ENCODE measurements at places on chromosomes 7 and 10.

DNA sequence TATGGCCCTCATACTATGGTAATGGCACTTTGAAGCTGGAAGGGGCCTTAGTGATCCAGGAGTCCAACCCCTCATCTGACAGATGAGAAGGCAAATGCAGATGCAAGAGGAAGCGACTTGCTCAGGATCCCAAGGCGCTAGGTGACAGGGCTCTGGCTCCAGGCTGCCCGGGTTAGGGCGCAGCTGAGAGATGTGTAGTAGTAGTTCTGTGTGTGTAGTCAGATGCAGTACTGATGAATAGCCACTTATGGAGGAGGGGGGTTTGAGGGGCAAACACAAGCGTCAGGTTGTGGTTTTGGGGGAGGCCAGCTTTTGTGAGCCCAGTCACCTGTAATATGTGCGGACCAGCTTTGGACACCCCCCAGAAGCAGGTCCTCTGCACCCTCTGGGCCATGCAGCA lies 4.8 kb downstream of the ADRA2A start:
- DNase-seq: no peak

GRCh38 chr7:16755397-16755796 lies 1.8 kb downstream of the TSPAN13 start:
- no peak for DNase-seq

- no peak for DNase-seq
Observed at GRCh38 chr7:37781156-37781555, 67.2 kb upstream of the NME8 start.

- DNase-seq: no peak
Observed at GRCh38 chr7:44693641-44694313, 54.9 kb upstream of the ZMIZ2 start.

- no peak for DNase-seq
Observed at GRCh38 chr7:68537774-68538071, 1060.6 kb upstream of the AUTS2 start.

GRCh38 chr10:18737236-18737635 lies 78.0 kb downstream of the ARL5B start:
- no peak for DNase-seq

GRCh38 chr7:47150497-47151260 lies 431.2 kb downstream of the TNS3 start:
- no peak for DNase-seq

GRCh38 chr7:54333952-54334351 lies 208.2 kb upstream of the VSTM2A start:
- no peak for DNase-seq

DNA sequence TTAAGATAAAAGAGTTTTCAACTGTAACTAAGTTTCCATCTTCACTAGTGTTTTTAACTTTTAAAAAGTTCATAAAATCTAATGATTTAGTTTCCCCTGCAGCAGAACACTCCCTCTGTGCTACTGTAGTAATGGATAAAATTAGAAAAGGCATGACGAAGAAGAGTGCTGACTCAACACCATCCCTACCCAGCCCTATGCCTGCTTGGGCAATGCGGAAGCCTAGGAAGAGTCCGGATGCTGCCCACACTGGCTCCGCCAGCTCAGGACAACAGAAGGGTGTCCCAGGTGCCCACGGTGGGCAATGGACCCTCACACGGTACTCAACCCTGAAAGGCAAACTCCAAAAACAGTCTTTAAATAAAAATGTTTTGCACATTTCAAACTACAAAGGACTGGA lies 118.2 kb downstream of the LARP4B start:
- no peak for DNase-seq

DNA sequence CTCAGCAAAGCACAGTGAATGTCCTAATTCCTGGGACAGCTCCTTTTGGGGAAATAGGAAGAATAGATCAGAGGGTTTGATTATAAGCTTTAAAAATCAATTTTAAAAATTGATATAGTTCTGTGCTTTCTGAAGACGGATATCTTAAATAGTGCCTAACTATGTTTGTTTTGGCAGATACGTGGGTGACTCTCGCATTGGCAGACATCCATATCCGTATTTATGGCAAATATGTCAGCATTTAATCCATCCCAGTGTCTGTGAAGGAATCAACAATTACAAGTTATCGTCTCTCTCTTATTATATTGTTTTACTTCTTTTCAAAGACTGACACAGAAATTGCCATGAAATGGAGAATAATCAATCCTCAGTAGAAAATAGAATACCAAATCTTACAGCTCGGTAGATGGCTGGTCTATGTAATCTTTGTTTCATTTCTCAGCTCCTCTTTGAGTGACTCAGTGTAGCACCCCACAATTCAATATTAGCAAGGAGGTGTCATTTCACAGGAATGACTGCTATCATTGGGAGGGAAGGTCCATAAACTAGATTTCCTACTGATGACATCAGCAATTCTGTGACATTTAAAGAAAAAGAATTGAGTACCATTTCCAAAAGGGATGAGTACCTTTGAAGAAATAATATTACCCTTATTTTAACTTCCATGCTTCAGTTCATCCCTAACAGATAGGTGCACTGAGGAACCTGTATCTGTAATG lies 186.4 kb upstream of the NFE2L3 start:
- DNase-seq: no peak

- no peak for DNase-seq
Observed at GRCh38 chr10:75037171-75038153, 74.0 kb upstream of the SAMD8 start.

DNA sequence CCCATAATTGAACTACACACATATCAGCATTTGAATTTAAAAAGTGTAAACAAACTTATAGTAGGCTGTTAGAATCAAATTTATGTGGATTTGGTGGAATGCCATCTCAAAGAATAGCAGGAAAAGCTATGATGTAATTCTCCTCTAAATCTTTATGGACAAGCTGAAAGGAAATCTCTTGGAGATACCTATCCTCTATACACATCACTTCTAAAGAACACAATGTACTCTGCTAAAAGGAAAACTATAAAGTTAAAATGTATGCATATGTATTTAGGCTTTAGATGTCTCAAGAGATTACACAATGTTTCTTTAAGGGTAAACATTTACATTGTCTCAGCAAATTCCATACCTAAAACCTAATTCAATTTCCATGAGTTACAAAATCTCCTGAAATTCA lies 323.3 kb downstream of the CRPPA start:
- DNase-seq: no peak

- no peak for DNase-seq
Observed at GRCh38 chr7:2943851-2944601, 99.6 kb downstream of the CARD11 start.

GRCh38 chr10:3395458-3395861 lies 222.9 kb upstream of the PITRM1 start:
- no peak for DNase-seq

DNA sequence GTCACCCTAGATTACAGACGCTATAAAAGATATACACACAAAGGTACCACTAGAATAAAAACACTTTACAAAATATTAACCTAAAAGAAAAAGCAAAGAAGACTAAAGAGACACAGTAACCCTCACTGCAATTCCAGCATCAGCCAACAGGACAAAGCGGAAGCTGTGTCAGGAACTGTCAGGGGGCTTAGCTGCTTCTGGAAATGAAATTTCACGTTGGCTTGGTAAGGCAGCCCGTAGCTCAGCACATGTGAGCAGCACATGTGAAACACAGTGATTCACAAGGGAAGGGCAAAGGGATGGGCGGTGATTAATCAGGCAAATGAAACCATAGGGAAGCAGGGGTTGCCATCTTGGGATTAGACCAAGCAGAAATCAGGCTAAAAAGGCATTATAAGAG lies 195.4 kb downstream of the MGMT start:
- DNase-seq: no peak

DNA sequence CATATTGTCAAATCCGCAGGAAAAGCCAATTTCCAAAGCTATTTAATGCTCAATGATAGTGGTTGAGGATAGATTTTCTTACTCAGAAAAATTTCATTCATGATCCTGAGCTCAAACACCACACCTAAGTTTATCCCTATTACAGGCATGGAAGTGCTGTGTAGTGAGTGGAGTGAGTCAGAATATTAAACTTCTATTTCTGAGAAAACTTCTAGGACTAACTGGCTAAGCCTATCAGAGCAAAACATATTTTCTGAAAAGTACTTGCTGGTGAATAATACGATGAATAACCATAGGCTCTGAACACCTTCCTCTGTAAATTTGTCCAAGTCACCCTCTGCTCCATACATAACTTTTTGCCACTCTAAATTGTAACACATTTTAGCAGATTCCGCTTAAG lies 221.5 kb downstream of the SUGCT start:
- DNase-seq: no peak

DNA sequence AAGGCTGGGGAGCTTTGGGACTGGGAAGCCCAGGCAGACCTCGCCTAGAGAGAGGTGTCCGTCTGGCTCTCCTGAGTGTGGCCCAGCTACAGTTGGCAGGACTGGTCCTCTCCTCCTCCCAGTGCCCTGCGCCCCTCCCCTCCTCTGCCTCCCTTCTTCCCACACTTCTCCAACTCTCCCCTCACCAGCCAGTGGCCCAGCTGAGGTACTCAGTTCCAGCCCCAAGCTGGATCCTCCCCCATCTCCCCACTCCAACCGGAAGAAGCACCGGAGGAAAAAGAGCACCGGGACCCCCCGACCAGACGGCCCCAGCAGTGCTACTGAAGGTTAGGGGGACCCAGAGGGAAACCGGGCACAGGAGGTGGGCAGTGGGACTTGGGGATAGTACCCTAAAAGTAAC lies 27.7 kb downstream of the GBX1 start:
- DNase-seq: no peak

DNA sequence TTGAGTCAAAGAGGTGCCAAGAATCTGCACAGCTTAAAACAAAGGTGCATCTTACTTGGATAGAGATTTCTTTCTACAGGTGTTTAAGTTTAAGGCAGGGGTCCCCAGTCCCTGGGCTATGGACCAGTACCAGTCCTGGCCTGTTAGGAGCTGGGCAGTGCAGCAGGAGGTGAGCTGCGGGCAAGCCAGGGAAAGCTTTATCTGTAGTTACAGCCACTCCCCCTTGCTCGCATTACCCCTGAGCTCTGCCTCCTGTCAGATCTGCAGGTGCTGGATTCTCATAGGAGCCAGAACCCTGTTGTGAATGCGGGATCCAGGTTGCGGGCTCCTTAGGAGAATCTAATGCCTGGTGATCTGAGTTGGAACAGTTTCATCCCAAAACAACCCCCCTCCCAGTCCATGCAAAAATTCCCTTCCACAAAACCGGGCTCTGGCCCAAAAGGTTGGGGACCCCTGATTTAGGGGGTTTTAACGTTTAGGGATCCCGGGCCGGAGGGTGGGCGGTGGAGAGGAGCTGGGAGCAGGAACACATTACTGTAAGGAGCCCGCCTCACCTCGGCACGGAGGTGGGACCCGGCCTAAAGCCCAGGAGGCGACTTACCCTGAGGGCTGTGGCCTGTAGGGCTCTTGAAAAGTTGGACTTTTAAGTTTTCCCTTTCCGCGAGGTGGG lies 60.2 kb downstream of the ZNF467 start:
- peak; percentile 9 for DNase-seq

GRCh38 chr10:62620491-62620890 lies 184.0 kb upstream of the ADO start:
- DNase-seq: peak; percentile 57

DNA sequence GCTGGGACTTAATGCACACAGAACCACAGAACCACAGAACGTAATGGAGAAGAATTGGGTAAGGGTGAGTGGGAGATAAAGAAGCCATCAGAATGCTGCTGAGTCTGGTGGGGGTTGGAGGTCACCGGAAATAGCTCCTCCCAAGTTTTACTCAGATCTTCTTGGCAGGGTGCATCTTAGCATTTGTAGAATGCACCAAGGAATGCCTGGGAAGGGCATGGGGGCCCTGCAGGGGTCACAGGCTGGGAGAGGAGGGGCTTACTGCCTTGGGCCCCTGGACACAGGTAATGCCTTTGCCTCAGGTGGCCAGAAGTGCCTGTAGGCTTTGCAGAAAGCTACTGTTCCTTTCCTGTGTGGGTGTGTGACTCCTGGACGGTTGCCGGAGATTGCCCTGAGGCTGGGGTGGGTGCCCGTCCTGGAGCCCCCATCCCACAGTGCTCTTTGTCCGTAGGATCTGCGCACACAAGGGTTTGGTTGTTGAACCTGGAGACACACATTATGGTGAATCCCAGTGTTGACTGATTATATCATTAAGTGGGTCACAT lies 55.1 kb downstream of the MGMT start:
- no peak for DNase-seq

- no peak for DNase-seq
Observed at GRCh38 chr10:86556933-86557649, 35.5 kb upstream of the WAPL start.

DNA sequence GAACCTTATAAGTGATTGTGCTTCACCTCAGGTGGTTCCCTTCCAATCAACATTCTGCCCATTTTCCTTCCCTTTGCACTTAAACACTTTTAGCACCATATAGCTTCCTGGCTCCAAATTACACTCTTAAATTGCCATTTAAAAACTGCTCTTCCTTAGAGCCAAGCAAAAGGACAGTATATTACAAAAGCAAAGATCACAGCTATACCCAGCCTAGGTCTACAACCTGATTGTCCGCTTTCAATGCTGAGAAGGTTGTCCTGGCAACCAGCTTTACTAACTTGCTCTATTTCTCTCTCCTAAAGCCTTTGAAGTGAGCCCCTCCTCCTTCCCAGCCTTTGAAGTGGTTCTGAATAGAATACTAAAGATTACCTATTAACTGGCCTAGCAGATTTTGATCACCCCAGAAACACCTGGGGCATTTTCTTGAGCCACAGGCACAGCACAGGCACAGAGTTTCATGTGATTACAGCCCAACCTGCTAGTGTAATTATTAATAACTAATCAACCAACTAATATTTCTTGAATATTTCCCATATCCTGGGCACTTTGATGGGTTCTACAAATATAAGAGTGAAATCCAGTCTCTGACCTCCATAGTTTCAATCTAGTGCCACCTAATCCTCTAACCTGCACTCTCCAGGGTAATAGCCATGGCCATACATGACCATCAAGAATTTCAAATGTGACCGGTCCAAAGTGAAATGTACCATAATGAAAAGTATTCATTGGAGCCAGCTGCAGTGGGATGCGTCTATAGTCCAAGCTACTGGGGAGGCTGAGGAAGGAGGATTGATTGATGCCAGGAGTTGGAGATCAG lies 63.6 kb upstream of the TRIM24 start:
- DNase-seq: no peak

- peak; percentile 53 for DNase-seq
Observed at GRCh38 chr10:71597821-71598498, 121.6 kb downstream of the C10orf105 start.

- no peak for DNase-seq
Observed at GRCh38 chr10:18400201-18400905, 251.0 kb downstream of the NSUN6 start.
